ENCODE measurements at places on chromosomes 7 and 10.

DNA sequence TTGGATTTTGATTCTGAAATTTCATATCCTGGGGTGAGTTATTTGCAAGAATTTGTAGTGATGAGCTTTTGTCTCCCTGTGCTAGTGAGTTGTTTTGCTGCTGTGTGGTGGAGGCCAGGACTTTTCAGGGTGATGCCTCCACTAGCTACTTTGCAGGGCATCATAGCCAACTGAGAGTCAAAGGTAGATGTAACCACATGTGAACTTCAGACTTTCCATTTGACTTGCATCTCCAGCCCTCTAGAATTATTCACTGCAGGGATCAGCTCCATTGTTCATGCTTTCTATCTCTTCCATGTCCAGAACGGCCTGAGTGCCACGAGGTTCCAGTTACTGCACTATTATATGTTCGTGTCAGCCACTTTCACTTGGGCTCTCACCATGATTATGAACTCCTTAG lies 534.3 kb downstream of the GRM8 start:
- DNase-seq, result no peak

DNA sequence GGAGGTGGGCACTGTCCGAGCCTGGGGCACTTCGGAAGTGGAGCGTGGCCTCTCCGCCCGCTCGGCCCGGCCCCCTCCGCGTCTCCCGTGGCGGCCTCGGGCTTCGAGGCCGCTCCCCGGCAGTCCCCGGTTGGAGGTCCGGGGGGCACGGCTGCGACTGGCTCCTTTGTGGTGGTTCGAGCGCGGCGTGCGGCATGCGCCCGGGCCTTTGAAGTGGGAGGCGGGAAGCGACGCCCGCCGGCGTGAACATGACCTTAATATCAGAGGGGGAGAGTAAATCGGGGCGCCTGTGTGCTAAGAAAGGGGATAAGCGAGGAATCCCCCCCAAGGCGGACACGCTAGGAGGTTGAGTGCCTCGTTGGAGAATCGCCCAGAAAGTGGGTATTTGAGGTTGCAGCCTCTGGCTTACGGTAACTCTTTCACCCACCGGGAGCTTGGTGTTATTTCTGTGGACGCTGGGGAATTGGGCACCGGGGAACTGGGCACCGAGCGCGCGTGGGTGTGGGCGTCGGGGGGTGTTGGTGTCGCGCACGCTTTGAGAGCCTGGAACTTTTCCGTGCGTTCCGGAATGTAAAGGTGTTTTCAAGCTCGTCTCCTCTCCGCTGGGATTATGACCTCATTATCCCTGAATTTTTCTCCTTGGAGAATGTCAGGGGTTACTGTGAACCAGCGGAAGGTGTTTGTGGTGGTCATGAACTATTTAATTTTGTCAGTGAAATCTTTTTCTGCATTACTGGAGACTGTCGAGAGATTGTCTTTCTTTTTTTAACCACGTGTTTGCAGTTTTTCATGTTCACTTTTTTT lies 660 bp downstream of the SUV39H2 start:
- peak; percentile 30 for DNase-seq

DNA sequence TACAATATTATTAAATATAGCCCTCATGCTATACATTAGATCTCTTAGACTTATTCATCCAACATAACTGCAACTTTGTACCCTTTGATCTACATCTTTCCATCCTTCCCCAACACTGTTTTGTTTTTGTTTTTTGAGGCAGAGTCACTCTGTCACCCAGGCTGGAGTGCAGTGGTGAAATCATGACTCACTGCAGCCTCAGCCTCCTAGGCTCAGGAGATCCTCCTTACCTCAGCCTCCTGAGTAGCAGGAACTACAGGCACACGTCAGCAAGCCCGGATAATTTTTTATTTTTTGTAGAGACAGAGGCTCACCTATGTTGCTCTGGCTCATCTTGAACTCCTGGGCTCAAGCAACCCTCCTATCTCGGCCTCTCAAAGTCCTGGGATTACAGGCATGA lies 53.3 kb downstream of the NT5C2 start:
- DNase-seq, result no peak

GRCh38 chr7:1260244-1260635 lies 27.6 kb downstream of the UNCX start:
- no peak for DNase-seq

- no peak for DNase-seq
Observed at GRCh38 chr10:95640891-95641315, 15.6 kb downstream of the ALDH18A1 start.

DNA sequence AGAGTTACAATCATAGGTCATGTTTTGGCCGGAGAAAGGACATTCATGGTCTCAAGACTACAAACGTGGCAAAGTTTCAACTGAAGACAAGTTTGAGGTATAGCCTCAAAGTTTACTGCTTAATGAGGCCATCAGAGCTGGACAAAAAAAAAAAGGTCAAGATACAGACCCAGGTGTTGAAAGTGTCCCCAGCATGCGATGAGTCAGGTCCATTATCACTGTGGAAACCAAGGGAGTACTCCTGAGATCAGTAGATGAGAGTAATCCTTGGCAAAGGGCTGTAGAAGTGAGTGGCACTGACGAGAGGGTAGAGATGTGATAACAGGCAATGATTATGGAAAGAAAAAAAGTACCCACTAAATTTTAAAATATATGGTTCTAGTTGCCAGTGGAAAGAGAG lies 80.1 kb upstream of the LRRN3 start:
- no peak for DNase-seq

GRCh38 chr10:129970465-129971364 lies 6.6 kb upstream of the EBF3 start:
- DNase-seq, result no peak

- DNase-seq, result no peak
Observed at GRCh38 chr7:135786911-135787310, 38.3 kb upstream of the FAM180A start.

DNA sequence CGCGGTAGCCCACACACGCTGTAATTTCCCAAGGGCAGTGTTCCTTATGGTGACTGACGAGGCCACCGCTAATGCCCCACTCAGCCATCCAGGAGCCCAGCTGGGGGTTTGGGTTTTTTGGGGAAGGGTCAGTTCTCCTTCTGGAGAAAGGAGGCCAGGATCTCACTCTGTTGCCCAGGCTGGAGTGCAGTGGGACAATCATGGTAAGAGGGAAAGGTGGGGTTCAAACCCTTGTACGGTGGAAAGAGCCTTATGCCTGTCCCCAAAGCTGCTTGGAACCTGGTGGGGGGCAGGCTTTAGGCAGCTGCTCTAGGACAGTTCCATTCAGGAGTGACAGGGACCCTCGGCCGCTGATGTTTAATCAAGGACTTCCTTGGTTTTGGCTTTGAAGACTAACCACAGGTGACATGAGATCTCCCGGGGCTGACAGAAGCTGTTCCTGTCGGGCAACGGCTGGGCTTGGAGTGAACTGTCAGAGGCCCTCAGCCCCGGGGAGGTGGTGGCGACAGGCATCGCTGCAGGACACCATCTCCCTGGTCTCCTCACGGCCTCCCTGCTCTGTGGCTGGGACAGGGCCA lies 84.5 kb downstream of the CARD11 start:
- no peak for DNase-seq

DNA sequence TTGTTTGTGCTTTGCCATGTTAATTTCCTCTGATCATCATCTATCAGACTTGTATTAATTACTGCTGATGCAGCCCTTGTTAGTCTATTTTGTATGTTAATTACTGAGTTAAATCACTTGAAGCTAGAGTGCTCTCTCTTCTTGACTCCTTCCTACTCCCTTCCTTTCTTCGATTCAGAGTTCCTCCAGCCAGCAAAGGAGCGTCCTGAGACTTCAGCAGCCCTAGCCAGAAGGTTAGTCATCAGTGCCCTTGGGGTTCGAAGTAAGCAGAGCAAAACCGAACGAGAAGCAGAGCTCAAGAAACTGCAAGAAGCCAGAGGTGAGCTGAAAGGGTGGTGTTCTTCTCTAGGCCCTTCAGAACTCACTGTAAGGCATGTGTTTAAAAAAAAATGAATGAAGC lies 32.1 kb downstream of the LOXL4 start:
- DNase-seq, result no peak

- no peak for DNase-seq
Observed at GRCh38 chr7:43244232-43244631, 131.8 kb downstream of the HECW1 start.

GRCh38 chr7:39105720-39106119 lies 128.0 kb downstream of the POU6F2 start:
- no peak for DNase-seq

DNA sequence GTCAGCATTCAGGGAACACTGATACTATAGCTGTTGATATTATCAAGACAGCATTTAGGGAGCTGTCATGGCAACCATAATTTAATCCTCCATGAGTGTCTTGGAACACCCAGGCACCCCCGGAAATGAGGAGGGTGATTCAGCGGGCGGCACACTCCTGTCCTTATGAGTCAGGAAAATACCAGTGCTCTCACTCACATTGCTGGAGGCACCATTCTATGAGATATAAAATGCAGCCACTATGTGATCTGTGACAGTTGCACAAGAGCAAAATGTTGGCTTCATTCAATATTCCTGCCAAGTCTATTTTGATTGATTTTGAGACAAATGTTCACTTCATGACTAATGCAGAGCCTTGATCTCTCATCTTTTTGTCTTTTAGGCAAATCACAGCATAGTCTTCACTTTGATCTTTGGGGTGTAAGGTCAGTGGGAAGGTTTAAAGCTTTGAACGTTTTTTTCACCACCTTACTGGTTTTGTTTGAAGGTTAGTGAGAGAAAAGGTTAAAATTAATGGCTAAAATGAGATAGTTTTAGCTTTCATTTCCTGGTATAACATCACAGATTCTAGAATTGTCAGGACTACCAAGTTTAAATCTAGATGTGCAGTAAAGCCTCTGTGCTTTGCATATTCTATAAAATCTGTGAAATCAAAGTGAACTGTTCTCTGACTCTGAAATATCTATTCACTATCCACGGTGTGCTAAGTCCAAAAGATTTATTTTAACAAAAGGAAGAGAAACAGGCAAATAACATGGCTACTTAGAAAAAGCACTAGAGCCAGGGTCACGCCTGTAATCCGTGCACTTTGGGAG lies 12.4 kb upstream of the ARHGAP12 start:
- DNase-seq, result no peak

DNA sequence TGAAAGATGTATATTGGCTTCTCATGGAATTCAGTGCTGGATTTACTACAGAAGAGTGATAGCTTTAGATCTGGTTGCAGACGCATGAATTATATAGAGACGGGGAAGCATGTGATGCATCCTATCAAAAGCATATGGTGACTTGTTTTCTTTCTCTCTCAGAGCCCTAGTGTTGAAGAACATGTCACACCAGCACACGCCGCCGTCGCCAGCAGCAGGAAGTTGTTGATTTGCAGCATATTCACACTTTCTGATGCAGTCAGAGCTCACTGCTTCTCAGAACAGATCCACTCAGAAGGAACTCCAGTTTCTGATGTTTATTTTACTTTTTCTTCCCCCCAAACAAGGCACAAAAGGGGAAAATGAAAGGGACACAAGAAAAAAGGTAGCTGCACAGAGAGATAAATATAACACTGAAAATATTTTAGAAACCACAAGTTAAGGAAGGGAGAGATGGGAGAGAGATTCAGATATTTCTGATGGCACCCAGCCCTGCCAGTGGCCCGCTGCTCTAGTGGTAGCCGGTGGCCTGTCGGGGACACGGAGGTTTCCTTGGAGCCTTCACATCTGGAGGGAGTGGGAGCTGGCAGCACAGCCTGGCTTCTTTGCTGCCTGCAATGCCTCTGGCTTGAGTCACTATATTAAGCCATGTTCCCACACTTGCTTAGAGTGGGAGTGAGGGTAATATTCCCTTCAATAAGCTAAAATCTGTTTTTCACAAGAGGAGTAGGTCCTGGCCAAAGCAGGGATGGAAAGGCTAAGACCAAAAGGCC lies 123.2 kb downstream of the NRP1 start:
- DNase-seq, result no peak

GRCh38 chr10:13518076-13518692 lies 10.6 kb downstream of the BEND7 start:
- no peak for DNase-seq

DNA sequence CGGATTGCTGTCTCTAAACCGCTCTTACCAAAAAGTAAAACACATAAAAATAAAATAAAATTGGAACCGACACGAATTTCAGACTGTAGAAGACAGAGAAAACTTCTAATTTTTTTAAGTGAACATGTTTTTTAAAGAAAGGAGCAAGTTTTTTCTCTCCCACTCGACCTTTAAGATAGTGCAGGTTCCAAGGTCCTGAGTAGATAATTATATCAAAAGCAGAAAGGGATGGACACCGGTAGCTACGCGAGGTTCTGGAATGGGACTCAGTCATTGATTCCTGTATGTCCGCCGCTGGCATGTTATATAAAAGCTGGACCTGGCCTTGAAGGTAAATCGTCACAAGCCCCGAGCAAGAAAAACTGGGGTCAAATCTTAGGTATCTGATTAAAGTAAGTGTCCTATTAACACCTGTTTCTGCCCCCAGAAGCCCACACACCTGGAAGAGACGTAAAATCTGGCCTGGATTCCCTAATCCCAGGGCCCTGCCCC lies 462 bp upstream of the CISD1 start:
- no peak for DNase-seq

DNA sequence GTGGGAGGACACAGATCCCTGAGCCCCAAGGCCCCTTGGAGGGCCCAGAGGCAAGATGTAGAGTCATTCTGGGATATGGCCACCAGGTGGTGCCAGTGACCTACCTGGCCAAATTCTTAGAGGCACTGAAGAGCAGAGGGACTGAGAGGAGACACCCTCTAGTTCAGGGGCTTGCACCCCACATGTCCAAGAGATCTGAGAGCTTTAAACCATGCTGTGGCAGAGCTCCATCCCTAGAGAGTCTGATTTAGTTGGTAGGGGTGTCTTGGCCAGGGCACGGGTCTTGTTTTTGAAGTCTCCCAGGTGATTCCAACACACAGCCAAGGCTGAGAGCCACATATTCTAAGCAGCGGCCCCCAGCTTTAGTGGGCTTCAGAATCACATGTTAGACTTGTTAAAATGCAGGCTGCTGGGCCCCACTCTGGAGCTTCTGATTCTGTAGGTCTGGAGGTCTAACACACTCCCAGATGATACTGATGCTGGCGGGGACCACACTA lies 52.5 kb downstream of the PRF1 start:
- DNase-seq, result peak; percentile 62

DNA sequence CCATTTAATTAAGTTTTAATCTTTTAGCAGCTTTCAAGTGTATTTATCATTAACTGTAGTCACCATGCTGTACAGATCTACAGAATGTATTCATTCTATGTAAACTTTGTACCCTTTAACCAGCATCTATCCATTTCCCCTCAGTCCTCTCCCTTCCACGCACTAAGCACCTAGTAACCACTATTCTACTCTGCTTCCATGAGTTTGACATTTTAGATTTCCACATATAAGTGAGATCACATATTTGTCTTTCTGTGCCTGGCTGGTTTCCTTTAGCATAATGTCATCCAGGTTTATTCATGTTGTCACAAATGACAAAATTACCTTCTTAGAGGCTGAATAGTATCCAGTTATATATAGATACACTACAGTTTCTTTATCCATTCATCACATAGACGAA lies 79.7 kb downstream of the BTAF1 start:
- DNase-seq, result no peak

- no peak for DNase-seq
Observed at GRCh38 chr10:63666836-63667383, 145.7 kb downstream of the REEP3 start.

Measured in stimulated activated CD4-positive, alpha-beta T cell treated with anti-CD3 and anti-CD28 coated beads, Interleukin-4, amount 100 ng/mL, for 48 hours (primary cell).